GM19239 (cell line): ENCODE measurements at places on chromosomes 12 and 14.

DNA sequence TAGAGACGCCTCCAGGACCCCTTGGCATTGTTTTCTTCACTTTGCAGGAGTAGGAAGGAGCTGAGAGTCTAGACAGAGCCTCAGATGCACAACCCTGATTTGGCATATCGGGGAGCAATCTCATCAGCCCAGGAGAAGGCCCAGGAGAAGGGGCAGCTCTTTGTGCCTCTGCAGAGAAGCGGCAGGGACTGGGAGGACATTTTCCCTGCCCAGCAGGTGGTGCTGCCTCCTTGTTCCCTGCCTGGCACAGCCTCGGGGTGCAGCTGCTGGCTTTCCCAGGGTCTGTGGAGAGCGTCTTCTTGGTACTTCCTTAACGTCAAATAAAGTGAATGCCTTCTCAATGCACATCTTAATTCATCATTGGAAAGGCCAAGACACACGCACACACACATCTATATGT lies 419.5 kb downstream of the TMEM121 start:
- no peak for DNase-seq

DNA sequence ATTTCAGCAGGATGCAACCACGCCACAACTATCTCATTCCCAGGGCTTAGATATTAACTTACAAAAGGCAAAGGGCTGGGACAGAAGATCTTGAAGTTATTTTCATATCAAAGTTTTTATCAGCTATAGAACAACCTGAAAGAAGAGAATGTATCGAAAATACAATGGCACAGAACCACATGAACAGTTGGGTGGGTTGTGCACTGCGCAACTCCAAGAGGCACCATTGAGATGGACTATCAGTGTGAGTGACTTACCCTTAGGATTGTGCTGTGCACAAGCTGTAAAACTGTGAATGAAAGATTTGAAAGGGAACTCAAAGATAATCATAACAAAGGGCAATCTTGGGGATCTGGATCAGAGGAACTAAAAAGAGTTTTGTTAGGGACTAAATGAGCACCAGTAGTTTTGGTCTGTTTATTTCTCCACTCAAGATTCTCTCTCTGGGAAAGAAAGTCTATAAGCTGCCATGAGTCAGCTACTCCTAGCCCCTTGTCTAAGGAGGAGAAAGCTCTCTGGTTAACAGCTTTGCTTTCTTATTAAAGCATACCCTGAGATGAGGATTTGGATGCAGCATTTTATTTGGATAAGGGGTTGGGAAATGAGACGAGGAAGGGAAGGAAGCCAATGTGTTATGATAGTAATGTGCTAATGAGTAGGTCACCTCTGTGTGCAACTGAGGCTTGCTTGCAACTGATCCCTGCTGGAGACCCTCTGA lies 62.2 kb downstream of the TBX5 start:
- no peak for DNase-seq

DNA sequence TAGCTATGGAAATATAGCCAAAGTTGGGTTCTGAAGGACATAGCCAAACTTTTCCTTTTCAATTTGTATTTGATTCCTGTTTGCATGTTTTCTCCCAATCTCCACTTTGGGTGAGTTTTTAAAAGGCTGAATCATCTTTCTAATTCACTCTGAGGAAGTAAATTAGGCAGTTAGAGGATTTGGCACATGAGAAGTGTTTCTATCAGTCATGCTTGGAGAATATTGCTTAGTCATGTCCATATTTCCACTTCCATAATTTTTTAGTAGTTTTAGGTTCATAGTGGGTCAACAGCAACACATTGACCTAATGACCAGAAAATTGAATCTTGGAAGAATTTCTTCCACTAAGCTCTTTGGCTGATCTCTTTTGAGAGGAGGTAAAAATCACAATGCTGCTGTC lies 21.8 kb downstream of the IRAK3 start:
- DNase-seq: no peak

DNA sequence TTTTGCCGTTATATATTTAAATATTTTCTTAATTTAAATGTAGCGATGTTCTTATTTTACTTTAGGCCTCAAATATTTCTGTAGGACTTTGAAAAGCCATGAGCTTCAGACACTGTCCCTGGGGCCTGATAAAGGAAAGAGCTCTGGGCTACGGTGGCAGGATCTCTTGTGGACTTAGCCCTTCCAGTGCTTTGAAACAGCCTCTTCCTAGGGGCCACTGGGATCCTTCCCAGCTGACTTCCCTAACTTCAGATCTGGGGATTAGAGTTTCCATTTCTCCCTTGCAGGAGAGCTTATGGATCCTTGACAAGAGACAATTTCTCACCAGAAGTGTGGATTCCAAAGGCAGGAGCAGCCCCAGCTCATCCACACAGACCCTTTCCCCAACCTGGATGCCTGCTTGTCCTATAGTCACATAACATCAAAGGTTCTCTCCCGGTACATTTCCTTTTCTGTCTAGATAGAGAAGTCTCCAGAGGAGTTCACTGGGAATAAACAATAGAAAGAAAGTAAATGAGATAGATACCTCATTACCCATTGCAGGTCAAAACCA lies 221.4 kb downstream of the TTC6 start:
- DNase-seq: no peak

- DNase-seq: no peak
Observed at GRCh38 chr12:88202500-88202899, 60.4 kb downstream of the TMTC3 start.

DNA sequence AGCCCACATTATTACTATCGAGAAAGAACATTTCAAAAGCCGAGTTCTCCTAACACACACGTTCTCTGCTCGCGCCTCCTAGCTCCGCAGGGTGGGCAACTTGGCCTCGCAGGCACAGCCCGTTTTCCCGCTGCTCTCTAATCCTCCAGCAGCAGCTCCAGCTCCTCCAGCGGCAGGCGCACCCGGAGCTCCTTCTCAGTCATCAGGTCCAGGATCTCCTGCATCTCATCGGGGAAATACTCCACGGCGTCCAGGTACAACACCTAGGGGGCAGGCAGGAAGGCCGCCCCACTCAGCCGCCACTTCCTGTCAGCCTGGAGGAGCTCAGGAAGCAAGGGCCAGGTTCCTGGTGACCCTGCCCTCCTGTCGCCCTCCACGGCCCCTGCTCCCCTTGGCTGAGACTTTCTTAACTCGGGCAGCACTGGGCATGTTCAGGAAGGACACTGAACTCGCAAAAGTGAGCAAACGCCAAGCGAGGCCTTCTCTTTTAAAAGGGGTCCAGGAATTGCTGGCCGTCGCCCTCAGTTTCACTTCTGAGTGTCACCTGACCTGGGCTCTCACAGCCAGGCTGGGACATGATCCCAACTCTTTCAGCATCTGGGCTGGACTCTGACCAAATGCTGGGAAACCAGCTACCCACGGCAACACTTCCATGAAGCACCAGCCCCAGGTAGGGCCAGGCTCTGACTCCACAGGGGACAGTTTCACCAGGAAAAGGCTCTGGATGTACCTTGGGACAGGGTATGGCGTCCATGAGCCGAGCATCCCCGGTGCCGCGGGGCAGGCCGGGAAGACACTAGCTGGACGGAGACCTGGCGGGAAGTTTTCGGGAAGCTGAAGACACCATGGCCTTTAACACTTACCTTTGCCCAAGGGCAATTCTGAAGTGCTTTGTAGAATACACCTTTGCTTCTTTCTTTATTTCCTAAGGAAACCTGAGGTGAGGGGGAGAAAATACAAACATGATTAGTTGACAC lies 22.1 kb downstream of the PSMC1 start:
- no peak for DNase-seq

GRCh38 chr14:69652942-69653684 lies 41.7 kb downstream of the SUSD6 start:
- no peak for DNase-seq

DNA sequence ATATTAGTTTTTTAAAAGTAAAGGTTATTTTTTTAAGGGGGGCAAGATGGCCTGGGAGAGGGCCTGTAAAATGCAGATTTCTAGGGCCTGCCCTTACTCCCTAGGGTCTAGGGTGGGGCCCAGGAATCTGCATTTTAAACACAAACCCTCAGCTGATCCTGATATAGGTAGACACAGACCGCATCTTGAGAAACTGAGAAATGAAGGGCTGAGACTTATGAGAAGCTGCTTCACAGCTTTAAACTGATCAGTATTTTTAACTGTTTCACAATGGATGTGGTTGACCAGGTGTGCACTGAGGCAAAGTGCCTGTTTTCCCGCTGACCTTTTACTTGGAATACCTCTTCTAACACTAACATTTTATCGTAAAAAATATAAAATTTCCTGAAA lies 84.0 kb downstream of the CCDC88C start:
- peak; percentile 71 for DNase-seq

DNA sequence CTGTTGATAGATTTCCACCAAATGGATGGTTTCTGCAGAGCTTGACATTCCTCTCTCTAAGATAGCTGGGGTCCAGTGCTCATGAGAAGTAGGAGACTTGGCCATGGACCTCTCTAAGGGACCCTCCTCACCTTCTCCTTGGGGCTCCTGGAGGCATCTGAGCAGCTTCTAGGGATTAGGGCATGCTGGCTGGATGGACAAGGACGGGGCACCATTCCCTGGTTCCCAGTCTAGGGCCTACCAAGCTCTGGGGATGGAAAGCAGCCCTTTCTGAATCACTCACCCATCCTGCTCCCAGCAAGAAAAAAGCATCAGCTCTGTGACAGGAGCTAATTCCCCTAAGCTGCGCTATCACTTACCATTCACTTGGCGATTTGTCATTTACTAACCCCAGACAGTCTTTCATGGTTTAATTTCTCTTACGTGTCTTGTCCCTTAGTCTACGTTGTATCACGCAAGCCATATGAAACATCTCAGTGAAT lies 39.5 kb downstream of the VWF start:
- no peak for DNase-seq

DNA sequence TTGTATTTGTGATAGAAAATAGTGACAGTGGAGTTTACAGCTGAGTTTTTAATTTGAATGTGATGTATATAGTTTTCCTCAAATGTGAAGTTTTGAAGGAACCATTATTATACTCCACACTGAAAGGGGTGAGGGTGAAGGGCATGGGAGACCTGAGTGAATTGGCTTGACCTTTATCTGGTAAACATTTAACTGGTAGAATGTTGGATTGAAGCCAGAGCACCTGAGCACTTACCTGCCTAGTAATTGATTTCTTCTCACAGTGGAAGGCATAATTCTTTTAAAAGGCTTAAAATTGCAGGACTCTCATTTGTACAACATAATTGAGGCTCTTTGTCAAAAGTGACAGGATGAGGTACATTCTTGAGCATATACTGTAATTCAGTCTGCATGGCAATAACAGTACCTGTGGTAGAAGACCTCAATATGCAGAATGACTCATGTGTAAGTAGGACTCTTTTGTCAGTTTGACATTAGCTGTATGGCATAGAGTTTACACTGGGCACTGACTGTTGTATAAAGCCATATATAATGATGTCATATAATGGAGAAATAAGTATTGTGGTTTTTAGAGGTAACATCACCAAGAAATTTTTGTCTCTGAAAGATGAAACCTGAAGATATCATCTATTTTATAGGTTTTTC lies 309.6 kb downstream of the TMTC2 start:
- no peak for DNase-seq

DNA sequence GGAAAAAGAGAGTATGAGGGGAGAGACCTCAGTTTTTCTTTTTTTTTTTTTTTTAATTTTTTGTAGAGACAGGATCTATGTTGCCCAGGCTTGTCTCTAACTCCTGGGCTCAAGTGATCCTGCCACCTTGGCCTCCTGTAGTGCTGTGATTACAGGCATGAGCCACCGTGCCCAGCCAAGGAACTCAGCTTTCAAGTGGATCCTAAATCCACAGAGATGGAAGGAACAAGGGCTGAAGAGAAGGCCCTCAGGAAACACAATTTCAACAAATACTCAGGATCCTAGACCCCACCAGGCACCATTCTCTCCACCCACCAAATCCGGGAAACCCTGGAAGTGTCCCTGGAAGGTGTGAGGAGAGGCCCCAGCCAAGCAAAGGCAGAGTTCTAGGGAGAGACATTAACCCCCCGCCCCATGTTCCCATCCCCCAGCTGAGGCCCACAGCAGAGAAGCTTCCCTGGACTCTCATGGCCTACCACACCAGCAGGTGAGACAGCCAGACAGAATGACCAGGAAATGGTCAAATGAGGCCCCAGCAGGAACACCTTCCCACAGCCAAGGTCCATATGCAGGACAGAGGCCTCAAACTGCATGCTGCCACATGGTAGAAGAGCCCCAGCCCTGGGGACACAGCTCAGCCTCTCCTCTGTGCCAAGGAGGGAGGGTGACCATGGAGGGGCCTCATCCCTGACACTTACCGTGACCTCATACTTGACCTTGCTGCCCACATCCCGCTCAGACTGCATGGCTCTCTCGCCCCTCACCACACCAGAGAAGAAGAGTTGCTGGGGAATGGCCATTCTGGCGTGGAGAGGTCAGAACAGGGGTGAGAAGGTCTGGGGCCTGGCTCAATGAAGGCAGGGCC lies 14.1 kb downstream of the ITGA7 start:
- no peak for DNase-seq

GRCh38 chr12:94290353-94290752 lies 142.0 kb downstream of the PLXNC1 start:
- DNase-seq: no peak

GRCh38 chr12:52285172-52285745 lies 6.1 kb downstream of the KRT81 start:
- no peak for DNase-seq
